ENCODE measurements at places on chromosomes 11 and 22.

- DNase-seq = peak; percentile 58
Measured at GRCh38 chr11:68099474-68100405, 21.4 kb downstream of the CHKA start.

- DNase-seq = peak; percentile 33
Measured at GRCh38 chr22:38088629-38089473, 4.9 kb upstream of the SLC16A8 start.

DNA sequence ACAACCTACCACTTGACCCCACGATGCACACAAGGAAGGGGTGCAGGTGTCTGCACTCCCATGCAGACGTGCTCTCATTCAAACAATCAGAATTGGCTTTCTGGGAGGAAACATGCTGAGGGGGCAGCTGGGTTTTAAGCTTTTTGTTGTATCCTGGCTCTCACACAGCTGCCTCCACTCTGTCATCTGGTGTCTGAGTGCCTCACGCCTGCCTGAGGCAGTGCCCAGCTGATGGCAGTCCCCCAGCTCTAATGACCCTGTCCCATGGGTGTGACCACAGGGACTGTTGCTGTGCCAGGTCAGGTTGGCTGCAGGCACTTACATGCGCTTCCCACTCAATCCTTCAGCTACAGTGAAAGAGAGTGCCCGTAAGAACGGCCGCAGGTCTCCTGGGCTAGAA is 53.7 kb downstream of the ARFGAP3 start:
- DNase-seq = no peak

GRCh38 chr22:28710576-28711191 is 30.9 kb downstream of the CHEK2 start:
- peak; percentile 59 for DNase-seq
